A172 (cell line): ENCODE measurements at places on chromosomes 4 and X. TPM values are rescaled to one million over a fixed set of nuclear protein-coding genes. Genes with fewer than 3 reads are reported as not detected.

DNA sequence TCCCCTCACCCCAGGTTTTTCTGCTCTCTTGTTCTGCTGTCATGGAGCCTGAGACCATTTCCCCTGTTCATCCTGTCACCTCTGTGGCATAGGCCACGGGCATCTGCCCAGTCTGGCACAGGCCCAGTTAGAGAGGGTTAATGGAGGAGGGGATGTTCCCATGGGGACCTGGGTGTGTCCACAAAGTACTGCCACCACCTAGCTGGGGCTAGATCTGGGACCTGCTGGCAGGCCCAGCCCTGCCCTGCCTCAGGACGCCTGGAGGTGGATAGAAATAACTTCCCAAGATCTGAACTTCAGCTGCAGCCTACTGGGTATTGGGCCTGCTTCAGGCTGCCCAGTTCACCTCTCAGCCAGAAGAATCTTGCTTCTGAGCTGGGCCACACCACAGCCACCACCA is 13.5 kb downstream of the EFNB1 start:
- no peak for DNase-seq

DNA sequence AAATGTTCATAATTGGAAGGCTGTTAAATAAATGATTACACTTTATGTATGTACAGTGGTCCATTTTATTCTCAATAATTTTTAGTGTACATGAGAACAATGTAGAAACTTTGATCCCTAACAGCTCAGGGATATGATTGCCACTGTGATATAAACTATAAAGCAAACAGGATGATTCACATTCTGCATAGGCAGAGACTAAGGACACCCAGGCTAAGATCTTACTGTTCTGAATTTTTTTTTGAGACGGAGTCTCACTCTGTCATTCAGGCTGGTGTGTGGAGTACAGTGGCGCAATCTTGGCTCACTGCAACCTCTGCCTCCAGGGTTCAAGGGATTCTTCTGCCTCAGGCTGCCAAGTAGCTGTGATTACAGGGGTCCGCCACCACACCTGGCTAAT is 186.6 kb downstream of the PDGFC start:
- DNase-seq, result no peak

- no peak for DNase-seq
Observed at GRCh38 chrX:86910602-86911311, 606.8 kb upstream of the KLHL4 start.

DNA sequence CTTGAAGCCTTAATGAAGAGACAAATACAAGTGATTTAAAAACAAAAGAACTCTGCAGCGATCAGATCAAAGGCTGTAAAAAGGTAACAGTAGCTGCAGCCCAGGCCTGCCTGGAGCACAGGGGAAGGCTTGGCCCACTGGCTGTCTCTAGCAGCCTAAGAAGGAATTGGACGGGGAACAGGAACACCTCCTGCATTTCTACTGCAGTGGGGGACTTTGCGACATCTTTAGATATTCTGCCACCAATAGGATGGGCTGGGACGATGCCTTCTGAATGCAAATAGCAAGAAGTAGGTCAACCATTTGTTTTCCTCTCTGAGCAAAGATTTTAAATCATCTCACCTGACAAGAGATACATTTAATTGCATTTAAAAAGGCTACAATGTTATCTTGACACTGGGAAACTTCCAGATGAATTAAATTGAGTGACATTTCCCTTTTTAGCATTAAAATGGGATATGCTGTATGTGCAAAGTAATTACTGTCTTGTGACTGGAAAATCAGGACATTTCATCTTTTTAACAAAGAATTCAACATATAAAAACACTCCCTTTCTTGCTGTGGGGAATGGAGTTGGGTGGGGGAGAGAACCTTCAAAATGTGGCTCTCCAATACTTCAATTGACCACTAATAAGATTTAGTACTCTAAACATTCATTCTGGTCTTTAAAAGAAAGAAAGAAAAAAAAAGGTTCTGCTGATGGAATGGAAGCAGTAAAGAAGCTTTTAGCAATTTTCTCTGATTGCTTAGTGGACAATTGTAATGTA is 70.0 kb downstream of the NYX start:
- DNase-seq, result no peak

Gene TCEAL2
- not detected in 2 replicates for total RNA-seq

GRCh38 chr4:113398441-113399143 is 349.1 kb downstream of the ANK2 start:
- DNase-seq, result no peak

DNA sequence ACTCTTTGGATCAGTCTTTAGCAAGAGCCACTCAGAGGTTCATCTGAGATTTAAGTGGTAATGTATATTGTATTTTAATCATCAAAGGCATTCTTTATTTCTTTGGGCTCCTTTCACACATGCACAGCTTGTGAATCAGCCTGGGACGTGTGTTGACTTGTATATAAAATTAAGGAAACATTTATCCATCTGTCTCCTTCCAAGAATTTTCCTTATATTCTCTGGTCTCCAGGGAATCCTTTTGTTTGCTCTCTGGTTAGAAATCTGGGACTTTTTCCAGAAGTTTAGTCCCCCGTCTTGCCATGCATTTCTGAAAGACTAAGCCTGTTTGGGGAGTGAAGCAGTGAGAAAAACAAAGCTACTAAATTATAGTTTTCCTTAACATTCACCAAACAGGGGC is 212.3 kb downstream of the DCAF12L2 start:
- DNase-seq, result no peak

GRCh38 chrX:123665197-123665596 is 67.7 kb downstream of the THOC2 start:
- no peak for DNase-seq

Gene ARHGAP36
- not detected in 2 replicates for total RNA-seq

DNA sequence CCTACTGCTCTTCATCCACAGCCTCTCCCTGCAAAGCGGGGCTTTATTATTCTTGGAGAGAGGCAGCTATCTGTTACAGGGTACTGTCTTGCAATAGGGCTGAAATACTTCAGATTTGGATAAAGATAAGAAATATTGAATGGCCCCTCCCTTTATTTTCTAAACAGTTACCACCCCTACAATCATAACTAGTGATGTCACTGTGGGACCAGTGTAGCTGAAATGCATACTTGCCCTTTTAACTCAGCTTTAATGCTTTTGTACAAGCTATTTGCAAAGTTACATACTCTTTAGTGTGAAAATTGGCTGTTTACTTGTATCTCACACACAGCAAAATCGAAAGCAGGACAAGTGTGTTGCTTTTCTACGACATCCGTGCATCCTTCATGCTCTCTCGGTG is 261.7 kb upstream of the GATB start:
- no peak for DNase-seq

Gene SPANXD
- total RNA-seq, result not detected in 2 replicates

Gene ARX
- total RNA-seq, result 0.03 and 0.19 TPM in 2 replicates

- no peak for DNase-seq
Observed at GRCh38 chr4:47631161-47631560, 146.1 kb downstream of the ATP10D start.
